Activated naive CD4-positive, alpha-beta T cell treated with anti-CD3 and anti-CD28 coated beads, Interleukin-2, amount 50 U/mL, for 16 hours (primary cell): ENCODE measurements at places on chromosomes 7 and 10.

- no peak for DNase-seq
These were observed 30.4 kb upstream of the DGKI start for GRCh38 chr7:137877027-137877675.

- no peak for DNase-seq
These were observed 3.1 kb downstream of the HPS6 start for GRCh38 chr10:102068216-102068615.

GRCh38 chr10:72340510-72341261, 14.0 kb downstream of the DNAJB12 start:
- peak; percentile 78 for DNase-seq

DNA sequence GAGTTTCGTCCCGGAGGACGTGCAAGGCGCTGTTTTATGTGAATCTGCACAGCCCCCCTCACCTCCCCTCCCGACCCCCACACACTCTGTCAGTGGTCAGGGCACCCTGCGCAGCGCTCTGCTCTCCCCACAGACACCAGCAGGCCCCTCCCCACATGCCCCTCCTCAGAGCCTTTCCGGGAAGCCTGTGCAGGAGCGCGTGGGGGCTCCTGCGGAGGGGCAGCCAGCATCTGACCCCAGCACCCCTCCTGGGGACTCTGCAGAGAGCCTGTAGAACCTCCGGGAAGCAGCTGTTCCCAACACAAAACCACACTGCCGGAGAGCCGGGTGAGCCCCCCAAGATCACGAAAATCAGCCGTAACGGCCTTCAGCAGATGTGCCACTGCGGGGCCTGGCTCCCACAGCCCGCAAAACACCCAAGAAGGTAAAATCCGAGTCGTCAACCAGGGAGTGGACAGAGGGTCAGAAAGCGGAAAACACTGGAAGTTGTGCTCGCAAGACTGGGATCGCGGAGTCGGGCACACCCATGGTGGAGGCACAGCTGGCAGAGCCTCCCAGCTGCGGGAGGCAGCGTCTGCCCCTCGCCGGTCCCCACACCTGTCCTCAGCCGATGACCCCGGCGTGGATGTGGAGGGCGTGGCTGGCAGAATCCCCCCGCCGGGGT, 53.8 kb upstream of the PDGFA start:
- no peak for DNase-seq
